Gastrocnemius medialis (tissue), 4 donors: ENCODE measurements at places on chromosomes 16 and 17.

GRCh38 chr17:59802160-59802559 is 90.6 kb downstream of the TUBD1 start:
- DNase-seq: no peak

GRCh38 chr17:1779571-1780131 is 17.8 kb downstream of the SERPINF1 start:
- DNase-seq: peak; percentile 64

DNA sequence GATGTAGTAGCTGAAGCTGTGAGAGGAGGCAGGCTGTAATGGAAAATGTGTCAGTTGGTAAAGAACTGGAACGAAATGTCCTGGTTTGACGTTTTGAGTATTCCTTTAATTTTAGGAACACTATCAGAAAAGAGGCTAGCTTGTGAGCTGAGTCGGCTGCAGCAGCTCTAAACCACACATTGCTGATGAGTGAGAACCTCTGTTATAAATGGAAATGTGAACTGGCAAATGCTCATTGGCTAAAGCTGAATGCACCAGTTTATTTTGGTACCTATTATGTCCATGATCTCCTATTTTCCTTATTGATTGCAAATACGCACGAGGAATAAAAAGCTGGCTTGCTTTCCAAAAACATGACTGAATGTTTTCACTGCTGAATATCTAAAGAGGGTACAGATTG is 11.0 kb upstream of the WIPI1 start:
- no peak for DNase-seq

GRCh38 chr17:15920758-15921239 is 24.1 kb upstream of the ADORA2B start:
- no peak for DNase-seq

DNA sequence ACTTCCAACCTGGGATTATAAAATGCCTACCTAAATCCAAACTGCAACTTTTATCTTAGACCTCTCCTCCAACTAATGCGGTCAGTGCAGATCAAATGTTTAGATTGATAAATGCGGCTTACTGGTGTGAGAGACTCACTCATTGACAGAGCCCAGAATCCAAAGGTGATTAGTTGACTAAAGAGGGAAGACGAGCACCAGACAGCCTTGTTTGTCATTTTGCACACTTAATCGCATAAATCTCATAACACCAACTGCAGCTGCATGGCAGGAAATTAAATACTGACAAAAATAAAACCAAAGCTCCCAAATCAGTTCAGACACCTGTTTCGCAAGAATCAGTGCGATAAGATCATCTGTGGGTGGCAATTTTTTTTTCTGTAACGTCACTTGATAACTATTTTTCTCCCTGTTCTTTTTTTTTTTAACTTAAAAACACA is 35.9 kb downstream of the NACA2 start:
- DNase-seq: no peak

GRCh38 chr16:15052747-15053476 is 3.0 kb downstream of the NTAN1 start:
- DNase-seq: no peak

DNA sequence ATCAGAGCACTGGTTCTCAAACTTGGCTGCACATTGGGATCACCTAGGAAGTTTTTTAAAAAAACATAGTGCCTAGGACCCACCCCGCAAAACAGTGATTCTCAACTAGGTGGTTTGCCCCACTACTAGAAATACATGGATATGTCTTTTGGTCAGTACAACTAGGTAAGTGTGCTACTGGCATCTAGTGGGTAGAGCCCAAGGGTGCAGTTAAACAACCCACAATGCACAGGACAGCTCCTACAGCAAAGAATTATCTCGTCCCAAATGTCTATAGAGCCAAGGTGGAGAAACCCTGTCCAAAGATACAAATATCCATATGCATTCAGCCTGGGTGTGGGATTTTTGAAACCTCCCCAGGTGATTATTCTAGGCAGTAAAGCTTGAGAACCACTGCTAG is 11.8 kb upstream of the ZNF19 start:
- no peak for DNase-seq

GRCh38 chr16:84553873-84554399 is 49.5 kb upstream of the MEAK7 start:
- DNase-seq: no peak

GRCh38 chr17:80615376-80615775 is 70.7 kb downstream of the RPTOR start:
- no peak for DNase-seq

DNA sequence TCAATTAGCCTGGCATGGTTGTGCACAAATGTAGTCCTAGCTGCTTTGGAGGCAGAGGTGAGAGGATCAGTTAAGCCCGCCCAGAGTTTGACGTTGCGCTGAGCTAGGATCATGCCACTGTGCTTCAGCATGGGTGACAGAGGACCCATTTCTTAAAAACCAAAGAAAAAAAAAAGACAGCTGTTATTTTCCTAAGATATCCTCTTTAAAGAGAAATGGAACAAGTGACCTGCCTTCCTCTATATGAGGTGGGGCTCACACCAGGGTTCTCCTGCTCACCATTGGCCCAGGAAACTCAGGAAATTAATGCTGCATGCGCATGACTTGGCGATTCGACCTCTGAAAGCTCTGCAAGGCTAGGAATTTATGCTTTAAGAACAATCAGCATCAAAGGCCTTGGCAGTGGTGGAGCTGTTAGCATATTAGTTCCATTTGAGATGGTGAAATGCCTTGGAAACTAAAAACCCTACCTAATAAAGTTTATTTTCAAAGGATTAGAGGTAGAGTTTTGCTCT is 108.3 kb downstream of the RBFOX1 start:
- no peak for DNase-seq

DNA sequence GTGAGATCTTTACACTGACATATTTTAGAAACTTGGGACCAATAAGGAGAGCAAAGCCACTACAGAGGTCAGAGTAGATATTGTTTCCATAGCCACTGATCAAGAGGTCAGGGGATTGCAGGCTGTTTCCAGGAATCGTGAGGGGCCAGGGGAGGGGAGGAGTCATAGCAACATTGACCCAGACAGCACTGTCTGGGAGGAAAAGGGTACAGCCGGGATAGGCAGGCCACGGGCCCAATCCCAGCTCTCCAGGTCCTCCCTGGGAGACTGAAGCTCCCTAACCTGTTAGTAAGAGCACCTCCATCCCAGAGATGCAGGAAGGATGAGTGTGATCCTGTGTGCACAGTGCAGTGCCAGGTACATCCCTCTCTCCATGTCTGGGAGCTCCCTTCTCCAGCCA is 48.5 kb upstream of the TMEM132E start:
- DNase-seq: no peak

GRCh38 chr17:27354491-27355081 is 60.7 kb downstream of the WSB1 start:
- no peak for DNase-seq
